ENCODE measurements at places on chromosomes 6 and 20. TPM values are rescaled to one million over a fixed set of nuclear protein-coding genes. Genes with fewer than 3 reads are reported as not detected.

NKX2-4 gene
- not detected for total RNA-seq

CGA gene
- total RNA-seq, result 2.2 TPM

LRRC73 gene
- total RNA-seq, result 4.0 TPM

AHI1 gene
- 18.0 TPM for total RNA-seq

VNN1 gene
- total RNA-seq, result 0.34 TPM

All from prostate gland (tissue), 2 donors.